ENCODE measurements at places on chromosomes 6 and 20. TPM values are rescaled to one million over a fixed set of nuclear protein-coding genes. Genes with fewer than 3 reads are reported as not detected.

Gene IYD
- total RNA-seq, result not detected

Gene SLC17A3
- not detected for total RNA-seq

Gene PCMTD2
- 31.0 TPM for total RNA-seq

Gene TGM3
- total RNA-seq, result not detected

Gene ADGRF1
- total RNA-seq, result not detected

Gene ZFP57
- 0.08 TPM for total RNA-seq

Gene WFDC5
- total RNA-seq, result not detected

Gene MYBL2
- total RNA-seq, result 191 TPM

Gene ULBP1
- total RNA-seq, result 0.99 TPM

Gene SLC22A3
- total RNA-seq, result not detected

Gene KLHDC3
- 115 TPM for total RNA-seq

Gene ECT2L
- total RNA-seq, result not detected

Gene GATA5
- not detected for total RNA-seq

Gene MCUR1
- 15.3 TPM for total RNA-seq

Gene MACROD2
- 0.08 TPM for total RNA-seq

Gene SAMD3
- total RNA-seq, result not detected

Gene SLC17A9
- total RNA-seq, result 2.1 TPM

Gene PSORS1C2
- total RNA-seq, result not detected

Gene BHLHE23
- total RNA-seq, result not detected

Gene HSPA12B
- not detected for total RNA-seq

Gene PRDM1
- total RNA-seq, result not detected

Gene TAF4
- total RNA-seq, result 19.4 TPM

Gene DNMT3B
- 15.6 TPM for total RNA-seq

Gene GNAS-AS1
- total RNA-seq, result not detected

Gene DDX27
- total RNA-seq, result 114 TPM

Gene PHACTR3
- total RNA-seq, result not detected

Gene MTFR2
- 9.4 TPM for total RNA-seq

Gene COL9A3
- 2.0 TPM for total RNA-seq

Gene SLC22A2
- 0.02 TPM for total RNA-seq

Gene TNXB
- 1.6 TPM for total RNA-seq

Gene FOXA2
- total RNA-seq, result 3.2 TPM

Gene ZNFX1
- total RNA-seq, result 23.8 TPM

Gene SLC12A5
- total RNA-seq, result 3.8 TPM

Gene PRSS35
- not detected for total RNA-seq

Gene GRM1
- total RNA-seq, result 0.13 TPM

Gene SLX4IP
- total RNA-seq, result 10.3 TPM

Gene SLPI
- total RNA-seq, result not detected

Gene GDAP1L1
- not detected for total RNA-seq

Gene PDE7B
- 0.20 TPM for total RNA-seq

Gene CDH26
- 0.18 TPM for total RNA-seq

Gene TRIM31
- total RNA-seq, result not detected

Gene NRSN1
- total RNA-seq, result not detected

Gene OR2B3
- not detected for total RNA-seq
